Stimulated activated CD8-positive, alpha-beta memory T cell treated with anti-CD3 and anti-CD28 coated beads, Interleukin-2, amount 100 ng/mL, for 48 hours (primary cell): ENCODE measurements at places on chromosomes 7 and 10.

DNA sequence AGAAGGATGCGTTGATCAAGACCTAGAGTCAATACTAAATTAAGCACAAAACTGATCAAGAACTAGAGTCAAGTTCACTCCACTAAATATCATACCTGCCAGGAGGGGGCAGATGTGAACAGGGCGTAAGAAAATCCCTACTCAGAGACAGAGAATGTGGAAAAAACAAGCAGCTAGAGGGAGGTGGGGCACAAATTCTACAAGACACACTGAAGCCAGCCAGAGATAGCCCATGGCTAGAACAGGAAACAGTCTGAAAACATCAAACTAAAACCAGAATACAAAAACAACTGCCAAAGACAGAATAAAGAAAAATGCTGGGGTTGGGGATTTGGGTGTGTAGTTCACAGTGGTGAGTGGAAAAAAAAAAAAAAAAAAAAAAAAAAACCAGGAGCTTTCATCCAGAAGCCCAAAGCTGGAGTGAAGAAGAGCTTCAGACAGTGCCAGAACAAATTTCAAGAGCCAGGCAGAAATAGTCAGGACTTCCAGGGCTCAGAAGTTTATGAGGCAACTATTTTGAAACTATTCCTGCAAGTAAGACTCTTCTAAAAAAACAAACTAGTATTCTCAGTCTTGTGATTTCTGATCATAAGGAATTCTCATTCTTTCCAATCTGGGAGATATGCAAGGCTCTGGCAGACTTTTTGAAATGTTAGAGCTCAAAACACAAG is 118.3 kb downstream of the CCDC71L start:
- peak; percentile 20 for DNase-seq

DNA sequence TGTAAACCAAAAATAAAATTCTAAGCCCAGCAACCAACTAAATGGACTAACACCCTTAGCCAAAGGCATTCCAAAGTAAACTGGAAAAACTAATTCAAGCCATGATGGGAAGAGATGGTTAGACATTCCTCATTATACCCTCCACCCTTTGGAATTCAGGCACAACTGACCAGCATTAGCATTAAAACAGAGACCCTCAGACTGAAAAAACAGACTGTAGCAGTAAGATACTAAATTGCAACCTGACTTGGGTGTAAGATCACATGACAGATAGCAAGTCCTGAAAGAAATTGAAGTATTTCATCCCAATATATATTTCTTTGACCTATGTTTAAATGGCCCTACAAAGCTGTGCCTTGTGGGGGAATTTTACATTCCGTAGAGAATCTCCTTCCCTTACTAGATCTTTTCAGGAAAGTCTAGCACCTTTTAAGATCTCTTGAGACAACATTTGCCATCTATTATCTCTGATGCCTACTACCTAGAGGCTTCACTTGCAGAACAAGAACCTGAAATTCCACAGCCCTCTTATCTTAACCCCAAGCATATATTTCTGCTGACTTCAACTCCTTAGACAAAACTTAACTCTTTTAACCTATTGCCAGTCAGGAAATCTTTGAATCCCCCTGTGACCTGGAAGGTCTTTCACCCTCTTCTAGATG is 750.2 kb upstream of the IGFBP3 start:
- DNase-seq = no peak

GRCh38 chr10:80622153-80622552 is 84.5 kb downstream of the SH2D4B start:
- DNase-seq = no peak

DNA sequence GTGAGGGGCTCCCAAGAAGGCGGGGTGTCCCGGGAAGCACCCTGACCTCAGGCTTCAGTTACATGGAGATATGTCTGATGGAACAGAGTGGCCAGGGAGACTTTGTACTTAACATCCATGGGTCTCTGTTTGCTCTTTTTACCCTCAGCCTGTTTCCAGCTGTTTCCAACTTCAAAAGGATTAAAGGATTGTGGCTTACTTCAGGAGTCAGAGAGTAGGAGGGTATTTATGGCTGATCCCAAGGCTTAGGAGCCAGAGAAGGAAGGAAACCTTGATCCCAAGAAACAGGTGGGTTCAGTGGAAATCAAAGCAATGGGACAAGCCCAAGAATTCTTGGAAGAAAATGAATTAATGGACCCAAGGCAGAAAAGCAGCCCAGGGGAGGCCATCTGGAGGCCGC is 37.7 kb upstream of the ZNF438 start:
- no peak for DNase-seq

DNA sequence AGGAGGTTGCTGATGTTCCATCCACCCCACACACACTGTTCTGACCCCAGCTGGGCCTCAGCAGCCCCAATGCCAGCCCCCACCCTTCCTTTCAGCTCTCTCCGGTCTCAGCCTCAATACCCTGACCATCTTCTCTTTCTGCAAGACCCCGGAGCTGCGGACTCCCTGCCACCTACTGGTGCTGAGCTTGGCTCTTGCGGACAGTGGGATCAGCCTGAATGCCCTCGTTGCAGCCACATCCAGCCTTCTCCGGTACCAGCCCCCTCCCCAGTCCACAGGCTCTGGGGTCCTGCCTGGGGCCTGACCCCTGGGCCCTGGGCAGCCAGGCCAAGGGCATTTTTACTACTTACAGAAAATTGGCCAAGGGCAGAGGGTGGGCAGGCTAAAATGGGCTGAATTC is 2.6 kb downstream of the RGR start:
- no peak for DNase-seq

- no peak for DNase-seq
These were observed 160.2 kb downstream of the JAZF1 start for GRCh38 chr7:28020302-28020940.

DNA sequence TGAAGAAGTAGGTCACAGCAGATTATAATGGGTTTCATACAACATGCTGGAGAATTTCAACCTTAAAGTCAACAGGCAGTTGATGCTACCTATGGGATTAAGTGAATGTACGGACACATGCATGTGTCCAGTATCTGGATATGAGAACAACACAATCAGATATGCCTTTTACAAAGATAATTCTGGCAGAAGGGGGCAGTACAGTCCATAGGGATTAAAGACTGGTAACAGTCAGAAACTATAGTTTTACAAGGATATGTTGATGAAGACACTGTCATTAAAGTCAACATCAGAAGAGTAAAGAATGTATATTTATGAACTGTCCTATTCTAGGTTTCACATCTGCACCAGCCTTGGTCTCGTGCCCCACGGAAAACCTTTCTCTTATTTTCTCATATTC is 41.5 kb downstream of the ANKMY2 start:
- no peak for DNase-seq

DNA sequence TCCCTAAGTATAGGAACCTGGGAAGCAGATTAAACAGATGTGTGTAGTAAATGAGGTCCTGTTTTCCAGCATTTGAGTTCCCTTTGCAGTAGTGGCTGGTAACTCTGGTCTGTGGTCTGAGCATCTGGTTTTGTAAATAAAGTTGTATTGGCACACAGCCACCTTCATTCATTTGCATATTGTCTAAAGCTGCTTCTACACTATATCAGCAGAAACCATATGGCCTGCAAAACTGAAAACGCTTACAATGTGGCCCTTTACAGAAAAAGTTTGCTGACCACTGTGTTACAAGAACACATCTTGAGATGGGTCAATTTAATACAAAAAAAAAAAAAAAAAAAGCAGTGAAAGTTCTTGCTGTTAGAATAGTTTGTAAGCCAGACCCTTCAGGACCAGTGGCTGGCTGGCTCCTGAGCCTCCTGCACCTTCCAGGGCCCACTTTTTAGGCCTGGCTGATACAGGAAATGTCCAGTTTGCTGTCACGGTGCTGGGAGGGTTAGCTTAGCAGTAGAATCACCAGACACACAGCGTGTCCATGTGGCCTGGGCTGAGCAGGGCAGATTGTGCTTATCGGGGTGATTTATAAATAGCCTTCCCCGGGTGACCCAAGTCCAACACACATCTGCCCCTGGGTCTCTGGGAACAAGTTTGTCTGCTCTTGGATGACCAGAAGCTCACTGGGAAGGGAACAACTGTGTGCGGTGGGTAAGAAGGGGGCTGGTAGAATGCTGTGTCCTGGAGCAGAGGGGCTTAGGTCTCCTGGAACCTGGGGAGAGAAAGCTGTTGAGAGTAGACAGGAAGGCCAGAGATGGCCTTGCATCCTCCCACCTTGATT is 1.4 kb downstream of the C10orf71 start:
- no peak for DNase-seq

- no peak for DNase-seq
These were observed 569.5 kb upstream of the LRRN3 start for GRCh38 chr7:110521357-110521911.
